Anterior cingulate cortex (tissue), 58 donors: ENCODE measurements at places on chromosomes 5 and 9.

GRCh38 chr5:179885491-179886090 is 22.1 kb downstream of the TBC1D9B start:
- DNase-seq, result no peak

GRCh38 chr9:121876658-121877271 is 216.3 kb downstream of the TTLL11 start:
- DNase-seq, result no peak

GRCh38 chr5:173762045-173762444 is 126.1 kb upstream of the CPEB4 start:
- no peak for DNase-seq

- no peak for DNase-seq
Observed at GRCh38 chr5:36569491-36569890, 36.9 kb upstream of the SLC1A3 start.

GRCh38 chr9:106069241-106069640 is 374.9 kb downstream of the TMEM38B start:
- DNase-seq, result no peak

- DNase-seq, result no peak
Observed at GRCh38 chr5:74543162-74543995, 97.1 kb downstream of the ENC1 start.

DNA sequence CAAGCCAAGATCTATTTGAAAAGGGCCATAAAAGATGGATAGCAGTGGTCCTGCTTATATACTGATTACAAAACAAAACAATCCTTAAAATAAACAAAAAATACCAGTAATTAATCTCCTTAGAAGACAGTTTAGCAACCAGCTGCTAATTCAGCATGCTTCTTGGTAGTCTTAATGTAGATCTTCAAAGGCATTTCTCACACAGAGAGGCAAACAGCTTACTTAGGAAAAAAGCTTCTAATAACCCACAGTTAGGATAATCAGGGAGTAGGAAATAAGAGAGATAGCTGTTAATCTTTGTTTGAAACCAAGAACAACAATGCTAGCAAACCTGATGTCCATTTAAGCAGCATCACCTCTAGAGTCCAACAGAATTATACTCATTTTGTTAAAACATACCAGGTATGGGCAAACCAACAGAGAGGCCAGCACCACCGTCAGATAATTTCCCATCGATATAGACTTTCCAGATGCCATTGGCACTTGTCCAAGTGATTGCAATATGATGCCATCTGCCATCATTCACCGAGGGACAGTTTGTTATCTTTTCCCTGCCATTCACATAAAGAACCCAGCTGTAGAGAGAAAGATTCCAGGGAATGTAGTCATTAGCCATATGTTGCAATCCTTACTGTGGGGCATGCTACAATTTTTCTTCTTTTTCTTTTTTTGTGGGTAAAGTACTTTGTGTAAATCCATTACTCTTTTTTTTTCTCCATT is 105.6 kb upstream of the TXNDC8 start:
- no peak for DNase-seq

DNA sequence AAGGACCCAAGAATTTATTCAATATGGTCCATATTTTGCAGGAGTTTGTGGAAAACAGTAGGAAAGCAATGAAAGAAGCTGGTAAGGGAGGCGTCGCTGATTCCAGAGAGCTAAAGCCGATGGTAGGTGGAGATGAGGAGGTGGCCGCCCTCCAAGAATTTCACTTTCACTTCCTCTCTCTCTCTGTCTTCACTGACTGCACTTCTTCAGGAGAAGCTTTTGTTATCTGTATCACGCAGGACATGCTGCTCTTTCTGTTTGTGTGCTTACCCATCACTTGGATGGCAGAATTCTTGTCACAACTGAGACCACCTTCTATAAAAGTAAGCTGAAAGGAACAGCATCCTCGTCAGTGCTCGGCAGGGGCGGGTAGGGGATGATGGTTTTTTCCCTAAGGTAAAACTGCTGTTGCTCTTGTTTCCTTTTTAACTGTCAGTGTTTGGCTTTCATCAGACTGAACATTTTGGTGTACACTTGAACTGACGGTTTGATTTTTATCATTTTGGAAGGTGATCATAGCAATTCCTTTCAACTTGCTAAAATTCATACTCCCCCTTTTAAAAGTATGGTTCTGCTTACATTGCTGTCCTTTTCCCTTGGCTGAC is 62.4 kb upstream of the FSD1L start:
- DNase-seq, result peak; percentile 15

GRCh38 chr5:147112899-147113298 is 121.9 kb upstream of the STK32A start:
- DNase-seq, result no peak

DNA sequence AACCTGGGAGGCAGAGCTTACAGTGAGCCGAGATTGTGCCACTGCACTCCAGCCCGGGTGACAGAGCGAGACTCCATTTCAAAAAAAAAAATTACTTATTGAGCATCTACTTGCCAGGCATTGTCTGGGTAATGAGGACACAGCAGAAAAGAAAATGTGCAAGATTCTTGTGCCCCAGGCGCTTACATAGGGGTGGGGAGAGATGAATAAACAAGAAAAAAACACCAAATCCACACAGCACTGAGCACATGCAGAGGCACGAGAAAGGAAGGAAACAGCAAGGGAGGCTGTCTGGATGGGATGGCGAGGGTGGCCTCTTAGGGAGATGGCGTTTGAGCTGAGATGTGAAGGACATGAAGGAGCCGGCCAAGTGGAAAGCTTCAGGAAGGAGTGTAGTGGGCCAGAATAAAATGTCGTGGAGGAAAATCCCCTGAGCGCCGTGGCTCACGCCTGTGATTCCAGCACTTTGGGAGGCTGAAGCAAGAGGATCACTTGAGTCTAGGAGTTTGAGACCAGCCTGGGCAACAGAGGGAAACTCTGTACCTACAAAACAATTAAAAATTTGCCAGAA is 13.9 kb downstream of the DYNC2I2 start:
- no peak for DNase-seq

- DNase-seq, result no peak
Observed at GRCh38 chr9:114462791-114463190, 42.5 kb downstream of the WHRN start.

DNA sequence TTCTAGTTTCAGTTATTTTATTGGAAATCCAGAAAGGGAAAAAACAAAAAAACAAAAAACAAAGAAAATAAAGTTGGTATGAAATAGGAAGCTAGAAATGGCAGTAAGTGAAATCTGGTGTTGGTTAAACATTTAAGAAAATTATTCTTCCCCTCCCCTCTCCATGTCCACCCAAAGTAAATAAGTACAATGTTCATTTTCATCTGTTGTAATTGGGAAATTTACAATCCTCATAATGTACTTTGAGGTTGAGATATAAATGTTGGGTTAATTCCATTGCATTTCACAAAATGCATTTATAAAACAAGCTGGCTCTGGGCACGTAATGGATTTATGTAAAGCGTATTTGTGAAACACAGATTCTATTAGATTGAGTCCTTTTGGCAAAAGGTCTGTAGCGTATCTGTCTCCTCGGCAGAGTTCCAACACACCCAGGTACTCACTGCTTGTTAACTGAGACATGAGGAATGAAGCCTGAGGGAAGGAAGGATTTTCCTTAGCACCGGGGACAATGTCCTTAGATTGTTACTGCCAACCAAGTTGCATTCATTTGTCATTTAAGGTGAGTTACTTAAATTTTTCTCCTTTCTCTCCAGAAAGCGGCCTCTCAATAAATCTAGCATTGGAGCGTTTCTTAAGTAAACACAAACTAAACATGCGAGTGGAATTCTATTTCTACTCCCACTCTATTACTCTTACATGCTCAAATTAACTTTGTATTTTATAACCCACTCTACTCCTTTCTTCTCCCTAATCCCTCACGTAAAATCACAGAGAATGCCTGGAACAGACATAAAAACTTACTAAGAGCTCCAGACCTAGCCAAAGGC is 912.3 kb upstream of the WWC1 start:
- DNase-seq, result no peak

DNA sequence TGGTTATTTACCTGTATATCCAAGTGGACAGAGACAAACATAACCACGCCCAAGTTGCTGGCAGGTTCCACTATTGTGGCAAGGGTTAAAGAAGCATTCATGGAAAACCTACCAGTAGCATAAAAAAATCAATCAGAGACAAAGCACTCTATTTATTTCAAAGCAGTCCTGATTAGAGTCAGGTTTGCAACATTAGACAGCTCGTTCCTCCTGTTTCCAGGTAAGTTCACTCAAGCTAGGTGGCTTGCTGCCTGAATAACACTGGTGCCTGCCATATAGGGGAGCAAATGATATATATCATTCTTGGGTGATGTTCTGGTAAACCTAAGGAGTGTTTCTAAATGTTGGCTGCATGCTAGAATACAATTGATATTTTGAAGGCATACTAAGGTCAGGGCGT is 119.6 kb upstream of the TXNDC8 start:
- DNase-seq, result no peak

DNA sequence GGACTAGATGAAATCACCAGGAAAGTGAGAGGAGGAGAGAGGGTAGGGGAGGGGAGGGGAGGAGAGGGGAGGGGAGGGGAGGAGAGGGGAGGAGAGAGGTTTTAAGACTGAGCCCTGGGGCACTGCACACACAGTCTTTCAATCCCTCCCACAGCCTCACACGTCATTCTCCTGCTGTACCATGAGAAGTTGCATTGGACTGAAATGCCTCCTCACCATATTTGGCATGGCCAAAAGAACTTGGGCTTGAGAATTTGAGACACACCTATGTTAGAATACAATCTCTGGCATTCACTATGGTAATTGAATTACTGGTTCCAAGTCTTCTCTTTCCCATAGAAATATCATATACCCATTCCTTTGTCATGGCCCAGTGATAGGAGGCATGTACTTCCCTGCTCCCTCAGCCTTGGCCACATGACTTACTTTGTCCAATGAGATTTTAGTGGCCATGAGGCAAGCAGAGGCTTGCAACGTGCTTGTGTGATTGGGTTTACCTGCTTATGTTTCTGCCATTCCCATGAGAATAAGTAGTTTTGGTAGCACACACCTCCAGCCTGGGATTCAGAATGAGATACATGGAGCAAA is 133.3 kb upstream of the SMARCA2 start:
- DNase-seq, result no peak

GRCh38 chr5:96043446-96043845 is 81.8 kb upstream of the ELL2 start:
- DNase-seq, result no peak

DNA sequence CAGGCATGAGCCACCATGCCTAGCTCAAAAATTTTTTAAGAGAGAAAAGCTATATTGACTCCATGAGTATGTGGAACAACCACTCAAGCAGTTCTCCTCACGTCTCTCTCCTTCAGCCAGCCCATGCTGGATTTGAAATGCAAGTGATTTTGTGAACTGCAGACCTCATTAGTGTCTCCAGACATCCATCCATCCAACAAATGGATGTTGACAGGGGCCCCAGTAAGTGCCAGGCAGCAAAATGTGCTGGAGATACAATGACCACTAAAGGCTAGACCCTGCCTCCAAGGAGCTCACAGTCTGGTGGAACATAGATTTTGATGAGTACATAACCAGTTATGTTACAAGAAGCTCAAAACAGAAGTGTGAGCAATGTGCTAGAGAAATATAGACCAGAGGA is 37.1 kb upstream of the PPARGC1B start:
- no peak for DNase-seq

DNA sequence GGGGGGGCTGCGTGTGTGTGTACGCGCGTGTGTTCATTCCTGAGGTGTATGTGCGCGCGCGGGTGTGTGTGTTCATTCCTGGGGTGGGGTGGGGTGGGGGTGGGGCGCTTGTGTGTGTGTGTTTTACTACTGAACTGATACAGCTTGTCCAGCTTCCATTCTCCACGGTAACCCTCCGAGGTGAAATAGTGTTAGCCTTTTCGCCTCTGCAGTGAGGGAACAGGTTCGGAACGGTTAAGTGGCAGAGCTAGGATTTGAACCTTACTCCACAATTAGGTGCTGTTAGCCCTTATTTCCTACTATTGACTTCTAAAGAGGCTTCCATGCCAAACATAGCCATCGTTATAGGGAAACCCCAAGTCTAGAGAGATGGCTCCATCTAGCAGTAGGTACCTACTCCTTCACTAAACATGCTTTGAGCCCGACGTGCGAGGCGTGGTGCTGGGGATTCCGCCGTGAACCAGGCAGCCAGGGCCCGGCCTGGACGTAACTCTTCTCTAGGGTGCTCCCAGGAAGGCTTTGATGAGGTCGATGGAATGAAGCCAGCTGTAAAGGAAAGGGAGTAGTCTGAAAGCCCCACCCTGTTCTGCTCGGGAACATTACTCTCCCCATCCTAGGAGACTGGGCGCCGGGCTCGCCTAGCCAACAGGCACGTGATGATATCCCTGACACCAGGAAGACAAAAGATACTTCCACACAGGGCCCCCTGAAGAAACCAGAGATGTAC is 782 bp upstream of the SKP1 start:
- DNase-seq, result no peak

DNA sequence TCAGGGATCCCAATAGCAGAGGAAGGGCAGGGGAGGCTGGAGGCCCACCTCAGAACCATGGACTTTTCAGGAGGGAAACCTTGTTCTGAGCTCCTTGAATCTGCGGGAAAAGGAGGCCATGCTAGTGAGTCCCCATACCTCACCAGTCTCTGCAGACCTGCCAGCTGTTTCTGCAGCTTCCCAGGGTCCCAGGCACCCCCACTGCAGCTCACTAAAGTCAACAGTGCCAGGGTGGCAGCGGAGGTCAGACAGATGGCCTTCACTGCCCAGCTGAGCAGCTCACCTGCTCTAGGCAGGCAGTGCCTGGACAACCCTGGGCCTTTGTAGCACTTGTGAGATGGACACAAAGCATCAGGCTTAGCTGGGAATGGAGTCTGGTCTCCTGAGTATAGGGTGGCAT is 4.4 kb upstream of the SLC27A4 start:
- no peak for DNase-seq

DNA sequence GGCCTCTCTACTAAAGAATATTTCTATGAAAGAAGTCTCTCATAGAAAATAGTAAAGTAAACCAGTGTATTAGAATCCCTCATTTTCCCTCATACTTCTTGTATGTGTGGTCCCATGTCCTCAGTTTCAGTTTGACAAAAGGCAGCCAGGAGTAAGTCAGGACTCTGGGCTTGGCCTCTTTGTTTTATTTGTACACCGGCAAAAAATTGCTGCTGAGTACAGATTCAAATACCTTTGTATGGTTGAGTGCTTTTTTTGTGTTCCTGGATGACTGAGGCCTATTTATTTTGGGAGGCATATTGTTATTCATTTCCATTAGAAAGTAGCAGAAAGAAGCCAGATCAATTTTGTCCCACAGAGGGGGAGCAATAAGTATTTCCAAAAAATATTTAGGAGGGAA is 47.3 kb upstream of the CEP78 start:
- DNase-seq, result no peak

- DNase-seq, result peak; percentile 30
Observed at GRCh38 chr5:80960531-80961375, 590 bp downstream of the RASGRF2 start.

DNA sequence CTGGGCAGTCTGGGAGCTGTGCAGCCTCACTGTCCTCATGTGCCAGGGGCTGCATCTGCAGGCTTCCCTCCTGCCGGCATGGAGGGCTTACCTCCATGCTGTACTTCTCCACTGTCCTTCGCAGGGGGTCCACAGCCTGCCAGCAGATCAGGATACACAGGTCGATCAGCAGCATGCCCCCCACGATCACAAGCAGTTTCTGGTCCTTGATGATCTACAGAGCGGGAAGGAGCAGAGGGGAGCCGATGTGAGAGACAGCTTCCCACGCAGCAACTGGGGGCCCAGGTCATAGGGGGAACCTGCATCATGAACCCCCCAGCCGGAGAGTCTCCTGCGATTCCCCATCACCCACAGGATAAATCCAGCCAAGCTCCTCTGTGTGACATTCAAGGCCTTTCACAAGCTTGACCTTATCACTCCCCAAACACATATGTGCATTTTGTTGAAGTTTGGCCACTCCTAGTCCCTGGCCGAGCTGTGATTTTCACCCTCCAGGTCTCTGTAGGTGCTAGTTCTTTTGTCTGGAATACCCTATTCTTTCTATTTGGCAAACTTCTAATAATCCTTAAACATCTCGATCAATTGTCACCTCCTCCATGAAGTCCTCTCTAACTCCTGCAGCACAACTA is 107.3 kb upstream of the TBC1D2 start:
- DNase-seq, result no peak
